ENCODE measurements at places on chromosomes 4 and X.

DNA sequence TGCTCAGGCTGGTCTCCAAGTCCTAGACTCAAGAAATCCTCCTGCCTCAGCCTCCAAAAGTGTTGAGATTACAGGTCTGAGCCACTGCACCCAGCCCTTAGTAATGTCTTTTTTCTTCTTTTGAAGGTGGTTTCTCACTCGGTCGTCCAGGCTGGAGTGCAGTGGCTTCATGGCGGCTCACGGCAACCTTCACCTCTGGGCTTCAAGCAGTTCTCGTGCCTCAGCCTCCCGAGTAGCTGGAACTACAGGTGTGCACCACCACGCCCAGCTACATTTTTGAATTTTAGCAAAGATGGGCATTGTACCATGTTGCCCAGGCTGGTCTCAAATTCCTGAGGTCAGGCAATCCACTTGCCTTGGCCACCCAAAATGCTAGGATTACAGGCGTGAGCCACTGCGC lies 32.3 kb upstream of the ASMTL start:
- DNase-seq, result no peak

- peak; percentile 44 for DNase-seq
Measured at GRCh38 chrX:672931-673330, 42.3 kb downstream of the SHOX start.

GRCh38 chr4:24816797-24817196 lies 21.4 kb downstream of the SOD3 start:
- DNase-seq, result no peak

DNA sequence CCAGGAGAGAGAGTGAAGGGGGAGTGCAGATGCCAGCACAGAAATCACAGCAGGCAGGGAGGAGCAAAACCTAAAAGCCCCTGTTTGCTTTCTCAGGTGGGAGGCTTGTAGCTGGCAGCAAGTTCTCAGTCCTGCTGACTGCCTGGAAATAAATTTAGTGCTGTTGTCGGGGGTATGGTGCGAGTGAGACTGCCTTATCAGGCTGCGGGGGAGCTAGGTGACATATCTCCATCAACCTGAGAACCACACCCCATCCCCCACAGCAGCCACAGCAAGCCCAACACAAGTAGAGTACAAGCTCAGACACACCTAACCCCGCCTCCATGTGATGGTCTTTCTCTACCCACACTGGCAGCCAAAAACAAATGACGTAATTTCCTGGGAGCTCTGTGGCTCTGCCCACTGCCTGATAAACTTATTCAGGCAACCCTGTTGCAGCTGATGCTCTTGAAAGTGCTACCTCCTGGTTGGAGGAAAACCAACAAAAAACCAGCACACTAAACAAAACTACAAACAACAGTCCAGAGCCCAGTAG lies 953.4 kb upstream of the NDST4 start:
- peak; percentile 0 for DNase-seq

GRCh38 chr4:187090401-187090800 lies 366.7 kb upstream of the FAT1 start:
- DNase-seq, result no peak

DNA sequence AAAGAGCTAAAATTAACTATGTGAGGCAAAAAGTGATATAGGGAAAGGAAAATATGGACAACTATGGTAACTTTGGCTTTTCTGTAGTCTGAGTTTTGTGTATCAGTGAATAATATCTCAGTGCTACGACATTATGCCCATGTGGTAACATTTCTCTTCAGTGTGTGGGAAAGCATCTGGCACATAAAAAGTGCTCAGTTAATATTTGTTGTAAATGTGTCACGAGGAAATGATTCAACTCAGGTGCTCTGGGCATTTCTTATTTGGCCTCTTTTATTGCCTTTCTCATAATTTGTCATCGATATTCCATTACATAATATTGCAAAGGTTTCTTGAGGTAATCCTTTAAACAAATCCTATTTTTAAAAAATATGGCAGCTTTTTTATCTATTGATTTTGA lies 17.6 kb downstream of the OFD1 start:
- DNase-seq, result peak; percentile 8

GRCh38 chrX:2373615-2374014 lies 127.2 kb downstream of the DHRSX start:
- no peak for DNase-seq

- DNase-seq, result no peak
Measured at GRCh38 chrX:78923198-78924015, 21.8 kb upstream of the P2RY10 start.

DNA sequence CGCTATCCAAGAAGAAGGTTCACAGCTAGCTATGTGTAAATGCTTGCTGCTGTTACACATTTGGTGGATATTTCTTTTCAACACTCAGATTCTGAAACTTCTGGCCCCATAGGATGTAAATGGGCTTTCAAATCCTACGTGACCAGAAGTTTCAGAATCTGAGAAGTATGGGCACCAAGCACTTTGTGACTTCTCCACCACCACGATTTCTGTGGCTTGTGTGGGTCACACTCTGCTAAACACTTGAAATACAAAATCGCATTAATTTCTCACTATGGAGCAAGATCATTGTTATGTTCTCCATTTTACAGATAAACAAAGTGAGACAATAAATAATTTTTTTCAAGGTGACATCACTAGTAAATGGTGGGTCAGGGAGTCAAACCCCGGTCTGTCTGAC lies 259.4 kb upstream of the JADE1 start:
- no peak for DNase-seq

GRCh38 chr4:1036976-1037810 lies 25.8 kb downstream of the FGFRL1 start:
- no peak for DNase-seq

GRCh38 chr4:141826260-141826659 lies 189.9 kb downstream of the IL15 start:
- no peak for DNase-seq

GRCh38 chrX:153812220-153812619 lies 17.8 kb downstream of the SSR4 start:
- no peak for DNase-seq

- peak; percentile 37 for DNase-seq
Measured at GRCh38 chr4:101910786-101911373, 120.3 kb downstream of the BANK1 start.

GRCh38 chr4:183499801-183500200 lies 5.1 kb upstream of the ING2 start:
- no peak for DNase-seq

GRCh38 chrX:72114306-72114705 lies 17.4 kb downstream of the RTL5 start:
- peak; percentile 15 for DNase-seq

DNA sequence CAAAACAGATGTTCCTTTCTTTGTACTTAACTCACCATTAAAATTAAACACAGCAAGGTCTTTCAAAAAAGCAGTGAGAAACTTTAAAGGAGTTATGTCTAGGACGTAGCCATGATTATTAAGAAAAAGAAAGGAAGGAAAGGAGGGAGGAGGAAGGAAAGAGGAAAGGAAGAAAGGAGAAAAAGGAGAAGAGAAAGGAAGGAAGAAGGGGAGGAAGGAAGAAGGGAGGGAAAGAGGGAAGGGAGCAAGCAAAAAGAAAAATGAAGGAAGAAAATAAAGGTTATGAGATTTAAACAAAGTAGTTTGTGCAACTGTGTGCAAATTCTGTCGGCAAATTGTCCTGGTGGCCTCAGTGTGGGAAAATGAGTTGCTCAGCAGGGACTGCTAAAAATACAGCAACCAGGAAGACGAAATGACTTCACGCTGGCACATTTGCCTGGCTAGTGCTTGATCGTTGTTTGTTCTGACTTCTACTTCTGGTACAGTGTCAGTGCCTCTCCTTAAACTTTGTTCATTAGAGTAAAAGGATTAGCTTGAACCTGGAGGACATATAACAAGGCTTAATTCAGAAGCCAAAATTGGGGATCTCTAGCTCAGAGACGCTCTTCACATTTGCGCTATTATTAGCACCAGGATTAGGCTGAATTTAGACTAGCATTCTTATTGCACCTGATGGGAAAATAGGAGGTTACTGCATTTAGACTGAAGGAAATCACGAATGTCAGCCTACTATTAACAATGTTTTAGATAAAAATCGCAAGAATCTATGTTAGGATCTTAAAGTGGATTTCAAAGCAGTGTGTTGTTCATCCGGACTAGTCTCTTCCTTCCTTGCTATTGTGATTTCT lies 81.2 kb downstream of the DCK start:
- peak; percentile 56 for DNase-seq

DNA sequence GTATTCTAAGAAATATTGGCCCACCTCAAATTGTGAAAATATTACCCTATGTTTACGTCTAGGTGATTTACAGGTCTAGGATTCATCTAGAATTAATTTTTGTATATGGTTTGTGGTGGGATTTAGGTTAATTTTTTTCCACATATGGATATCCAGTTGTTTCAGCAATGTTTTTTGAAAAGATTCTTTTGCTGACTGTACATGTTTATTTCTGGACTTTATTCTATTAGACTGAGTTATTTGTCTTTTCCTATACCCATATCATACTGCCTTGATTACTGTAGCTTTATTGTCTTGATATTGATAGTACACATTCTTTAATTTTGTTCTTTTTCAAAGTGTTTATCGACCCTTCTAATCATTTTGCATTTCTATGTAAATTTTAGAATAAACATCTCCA lies 83.5 kb downstream of the PRKG2 start:
- no peak for DNase-seq

- DNase-seq, result no peak
Measured at GRCh38 chrX:78378476-78379115, 51.2 kb upstream of the CYSLTR1 start.

DNA sequence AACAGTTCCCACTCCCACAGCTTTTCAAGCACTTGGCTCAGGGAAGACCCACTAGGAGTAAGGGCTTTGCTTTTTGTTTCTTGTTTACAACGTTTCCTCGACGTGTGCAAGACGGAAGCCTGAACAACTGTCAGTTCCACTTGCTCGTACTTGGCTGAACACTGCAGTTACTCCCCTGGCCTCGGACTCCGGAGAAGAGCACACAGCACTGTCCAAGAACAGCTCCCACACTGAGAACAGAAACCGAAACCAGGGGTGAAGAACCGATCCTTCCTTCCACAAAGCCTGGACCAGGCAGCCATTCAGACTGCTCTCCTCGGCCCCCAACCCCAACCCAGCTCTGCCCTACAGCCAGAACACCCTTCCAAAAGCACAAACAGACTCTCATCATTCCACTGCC lies 25.5 kb downstream of the IRF2 start:
- DNase-seq, result peak; percentile 87

- DNase-seq, result no peak
Measured at GRCh38 chr4:182085051-182085480, 158.1 kb upstream of the TENM3 start.

DNA sequence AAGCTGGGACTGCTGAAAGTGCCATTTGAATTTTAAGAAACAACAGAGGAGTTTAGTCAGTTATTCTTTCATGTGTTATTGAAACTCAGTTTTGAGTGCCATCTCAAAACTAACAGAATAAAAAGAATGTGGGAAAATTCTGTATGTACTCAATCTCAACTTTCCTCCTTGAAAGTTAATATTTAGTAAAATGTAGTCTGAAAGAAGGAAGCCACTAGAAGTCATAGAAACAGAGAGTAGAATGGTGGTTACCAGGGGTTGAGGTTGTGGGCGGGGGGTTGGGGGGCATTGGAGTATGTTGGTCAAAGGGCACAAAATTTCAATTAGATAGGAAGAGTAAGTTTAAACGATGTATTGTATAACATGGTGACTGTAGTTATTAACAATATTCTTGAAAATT lies 628.3 kb upstream of the MAGEB2 start:
- no peak for DNase-seq

DNA sequence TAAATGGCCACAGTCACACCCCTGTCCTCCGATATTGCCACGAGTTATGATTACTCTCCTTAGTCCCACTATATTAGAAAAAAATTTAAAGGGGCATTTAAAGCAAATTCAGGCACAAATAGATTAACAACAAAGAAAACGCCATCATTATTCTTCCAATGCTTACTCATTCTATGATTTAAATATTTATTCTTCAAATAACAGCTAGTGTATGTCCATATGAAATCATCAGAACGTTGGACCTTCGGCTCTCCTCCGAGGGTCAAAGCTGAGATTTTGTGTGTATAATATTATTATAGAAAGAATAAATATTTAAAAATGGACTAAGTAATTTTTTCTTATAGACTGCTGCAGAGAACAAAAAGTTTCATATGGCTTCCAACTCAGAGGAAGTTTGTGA lies 122.9 kb downstream of the MAML3 start:
- no peak for DNase-seq

DNA sequence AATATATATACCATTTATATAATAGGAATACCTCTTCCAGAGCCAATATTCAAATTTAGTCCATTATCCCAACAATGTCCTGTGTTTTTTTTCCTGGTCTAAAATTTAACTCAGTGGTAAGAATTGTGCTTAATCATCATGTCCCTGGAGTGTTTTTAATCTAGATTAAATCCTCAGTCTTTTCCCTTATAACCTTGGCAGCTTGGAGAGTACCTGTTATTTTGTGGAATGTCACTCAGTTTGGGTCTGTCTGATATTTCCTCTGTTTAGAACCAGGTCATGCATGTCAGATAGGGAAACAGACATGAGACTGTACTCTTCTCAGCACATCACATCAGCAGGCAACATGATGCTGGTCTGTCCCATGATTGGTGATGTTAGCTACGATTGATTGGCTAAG lies 96.6 kb downstream of the HPGD start:
- no peak for DNase-seq

- DNase-seq, result peak; percentile 6
Measured at GRCh38 chr4:126799971-126800574, 832.7 kb upstream of the INTU start.

All from osteoblast (primary cell).